ENCODE measurements at places on chromosomes 12 and 14. TPM values are rescaled to one million over a fixed set of nuclear protein-coding genes. Genes with fewer than 3 reads are reported as not detected.
A peak's percentile ranks its signal among the peaks of the same experiment; 100 is the strongest.

DNA sequence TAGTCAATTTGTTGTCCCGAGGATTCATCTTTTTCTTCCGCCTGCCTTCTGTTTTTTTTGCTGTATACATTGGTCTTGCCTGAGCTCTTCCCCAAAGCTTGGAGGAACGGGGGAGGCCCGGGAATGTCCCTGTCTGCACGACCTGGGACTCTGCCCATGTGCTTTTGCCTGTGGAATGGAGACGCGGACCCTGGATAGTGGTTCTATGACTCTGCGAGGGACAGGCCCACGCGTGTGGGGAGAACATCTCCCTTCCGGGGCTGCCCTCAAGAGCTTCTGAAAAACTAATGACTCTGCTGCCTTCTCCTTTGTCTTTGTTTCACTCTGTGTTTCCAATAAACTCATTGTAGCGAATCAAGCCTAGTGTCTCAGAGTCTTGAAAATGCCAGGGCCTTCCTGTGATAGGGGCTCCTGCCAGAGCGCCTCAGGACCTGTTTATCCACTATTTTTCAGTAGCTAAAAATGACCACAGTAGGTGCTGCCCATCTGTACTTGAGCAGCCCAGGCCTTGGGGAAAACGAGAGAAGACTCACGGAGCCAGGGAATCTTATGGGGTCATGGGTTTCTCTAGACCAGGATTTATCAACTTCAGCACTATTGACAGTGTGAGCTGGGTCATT lies 12.3 kb downstream of the KRT83 start:
- DNase-seq = no peak

GRCh38 chr12:89490922-89491321 lies 33.7 kb downstream of the GALNT4 start:
- no peak for DNase-seq

DNA sequence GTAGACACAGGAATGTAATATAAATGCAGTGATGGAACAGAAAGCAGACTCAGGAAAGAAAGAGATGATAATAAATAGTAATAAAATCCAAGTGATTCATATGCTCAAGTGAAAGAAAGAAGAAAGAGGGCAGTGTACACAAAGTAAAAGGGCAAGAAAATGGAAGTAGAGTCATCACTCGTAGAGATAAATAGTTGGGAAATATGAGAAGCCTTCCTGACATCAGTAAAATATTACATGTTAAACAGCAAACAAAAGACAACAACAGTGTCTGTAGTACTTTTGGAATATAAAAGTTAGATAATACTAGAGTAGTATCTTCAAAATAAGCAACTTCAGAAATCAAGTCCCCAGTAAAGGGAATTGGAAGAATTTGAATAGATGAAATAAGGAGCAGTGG lies 412.3 kb downstream of the RAD51B start:
- no peak for DNase-seq

DNA sequence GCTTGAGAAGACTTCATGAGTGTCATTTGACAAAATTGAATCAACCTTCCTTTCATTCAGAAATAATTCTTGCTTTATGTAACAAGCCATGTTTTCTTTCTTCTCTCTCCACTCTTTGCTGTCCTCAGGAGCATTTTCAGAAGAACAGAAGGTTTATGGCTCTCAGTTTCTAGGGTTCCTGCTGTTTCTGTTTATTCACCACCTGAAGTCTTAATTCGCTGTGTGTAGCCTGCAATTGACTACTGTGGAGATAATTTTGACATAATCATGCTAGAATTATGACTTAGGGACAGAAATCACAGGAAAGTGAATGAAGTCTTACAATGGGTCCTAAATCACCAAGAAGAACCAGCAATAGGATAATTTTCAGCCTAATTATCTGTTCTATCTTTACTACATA lies 7.2 kb upstream of the PLEKHG7 start:
- no peak for DNase-seq

- no peak for DNase-seq
Measured at GRCh38 chr14:35858521-35859209, 32.5 kb downstream of the BRMS1L start.

GRCh38 chr14:51168215-51168613 lies 71.8 kb upstream of the TMX1 start:
- no peak for DNase-seq

GRCh38 chr12:95994476-95994875 lies 1.7 kb downstream of the HAL start:
- DNase-seq = no peak

GRCh38 chr14:26917086-26917485 lies 319.3 kb upstream of the NOVA1 start:
- DNase-seq = no peak

DNA sequence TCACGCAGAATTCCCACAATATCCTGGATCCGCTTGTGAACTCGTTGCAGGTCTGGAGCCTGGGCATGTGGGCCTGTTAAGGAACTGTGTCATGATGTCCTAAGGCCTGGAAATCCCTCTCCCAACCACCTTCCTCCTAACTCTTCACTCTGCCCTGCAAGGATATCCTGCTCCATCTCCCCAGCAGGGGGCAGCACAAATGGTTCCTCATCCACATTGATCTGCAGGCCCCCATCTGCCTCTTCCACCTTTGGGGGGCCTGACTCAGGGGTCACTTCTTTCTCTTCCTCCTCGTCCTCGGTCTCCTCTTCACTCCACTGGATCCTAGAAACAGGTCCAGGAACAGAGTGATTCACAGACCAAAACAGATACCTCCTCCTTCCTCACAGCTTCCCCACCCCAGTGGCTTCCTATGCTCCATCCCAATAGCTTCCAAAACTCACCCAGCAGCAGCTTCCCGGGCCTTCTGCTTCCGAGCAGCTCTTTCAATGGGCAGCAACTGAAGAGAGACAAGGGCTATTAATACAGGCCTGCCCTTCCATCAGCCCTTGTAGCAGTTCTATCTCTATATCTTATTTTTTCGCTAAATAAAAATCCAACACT lies 4.5 kb downstream of the NOP2 start:
- DNase-seq = peak; percentile 65

- peak; percentile 29 for DNase-seq
Measured at GRCh38 chr12:32548691-32549281, 130.3 kb upstream of the DNM1L start.

GRCh38 chr12:62647586-62647985 lies 181.0 kb downstream of the MON2 start:
- peak; percentile 68 for DNase-seq

DNA sequence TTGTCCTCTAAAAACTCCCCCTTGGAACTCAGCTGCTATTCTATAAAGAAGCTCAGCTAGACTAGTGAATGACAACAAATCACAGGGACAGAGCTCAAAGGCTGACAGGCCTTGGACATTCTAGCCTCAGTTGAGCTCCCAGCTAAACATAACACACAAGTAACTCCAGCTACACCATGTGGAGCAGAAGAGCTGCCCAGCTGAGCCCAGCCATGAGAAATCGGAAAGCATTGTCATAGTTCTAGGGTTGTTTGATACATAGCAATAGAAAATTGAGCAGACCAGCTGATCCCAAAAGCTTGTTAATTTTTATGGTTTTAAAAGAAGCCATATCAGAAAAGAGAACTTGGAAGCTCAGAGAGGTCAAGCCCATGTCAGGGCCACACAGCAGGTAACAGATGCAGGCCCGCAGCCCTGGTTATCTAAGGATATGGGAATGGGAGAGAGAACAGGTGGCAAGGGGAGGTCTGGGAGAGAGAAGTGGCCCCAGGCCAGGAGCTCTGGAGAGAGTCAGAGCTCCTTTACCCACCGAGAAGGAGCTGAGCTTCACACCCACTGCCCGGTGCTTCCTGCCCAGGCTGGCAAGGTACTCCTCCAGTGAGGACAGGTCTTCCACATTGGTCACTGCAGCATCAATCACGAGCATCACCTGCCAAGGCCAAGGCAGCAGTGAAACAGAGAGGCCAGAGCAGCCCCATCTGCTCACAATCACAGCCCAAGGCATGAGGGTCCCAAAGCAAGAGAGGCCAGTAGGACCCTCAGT lies 2.9 kb downstream of the NGB start:
- DNase-seq = no peak

DNA sequence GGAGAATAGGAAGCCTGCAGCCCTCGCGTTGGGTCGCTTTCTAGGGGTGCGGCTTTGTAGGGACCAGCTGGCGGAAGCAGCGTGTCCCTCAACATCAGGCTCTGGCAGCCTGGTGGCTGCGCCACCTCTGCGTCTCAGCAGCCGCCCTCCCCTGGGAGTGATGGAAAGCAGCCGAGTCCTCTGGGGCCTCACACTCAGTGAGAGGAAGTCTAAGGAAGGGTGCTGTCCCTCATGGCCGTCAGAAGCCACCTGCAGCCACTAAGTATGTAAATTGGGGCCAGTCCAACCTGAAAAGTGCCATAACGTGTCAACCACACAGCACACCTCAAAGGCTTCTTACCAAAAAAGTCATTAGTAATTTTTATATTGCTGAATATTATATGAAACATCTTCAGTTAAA lies 80.3 kb downstream of the WDR20 start:
- DNase-seq = no peak

GRCh38 chr12:19260135-19260534 lies 130.6 kb downstream of the PLEKHA5 start:
- DNase-seq = no peak

DNA sequence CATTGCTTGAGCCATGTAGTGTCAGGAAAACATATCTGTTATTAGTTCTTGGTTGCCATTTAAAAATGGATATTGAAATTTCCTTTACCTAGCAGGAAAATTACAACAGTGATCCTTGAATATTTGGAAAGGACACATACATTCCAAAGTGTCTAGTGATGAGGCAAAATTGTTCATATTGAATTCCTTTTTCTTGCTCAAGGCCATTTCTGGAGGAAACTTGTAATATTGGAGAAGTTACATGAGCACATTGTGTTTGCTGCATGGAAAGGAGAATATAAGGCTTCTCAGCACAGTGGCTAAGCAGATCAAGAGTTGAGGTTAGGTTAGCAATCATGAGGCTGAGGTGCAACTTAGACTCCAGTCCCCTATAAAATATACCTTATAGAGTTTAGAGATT lies 121.9 kb downstream of the PDE3A start:
- no peak for DNase-seq

DNA sequence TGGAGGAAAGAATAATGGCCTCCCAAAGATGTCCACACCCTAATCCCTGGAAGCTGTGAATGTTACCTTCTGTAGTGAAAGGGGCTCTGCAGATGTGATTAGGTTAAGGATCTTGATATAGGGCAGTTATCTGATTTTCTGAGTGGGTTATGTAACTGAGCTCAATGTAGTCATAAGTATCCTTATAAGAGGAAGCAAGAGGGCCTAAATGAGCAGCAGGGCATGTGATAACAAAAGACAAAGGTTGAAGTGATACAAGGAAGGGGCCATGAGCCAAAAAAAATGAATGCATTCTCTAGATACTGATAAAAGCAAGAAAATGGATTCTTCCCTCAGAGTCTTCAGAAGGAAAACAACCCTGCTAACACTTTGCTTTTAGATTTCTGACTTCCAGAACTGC lies 78.8 kb downstream of the OSBPL8 start:
- DNase-seq = no peak

- no peak for DNase-seq
Measured at GRCh38 chr12:2583642-2584401, 210.9 kb upstream of the FKBP4 start.

DNA sequence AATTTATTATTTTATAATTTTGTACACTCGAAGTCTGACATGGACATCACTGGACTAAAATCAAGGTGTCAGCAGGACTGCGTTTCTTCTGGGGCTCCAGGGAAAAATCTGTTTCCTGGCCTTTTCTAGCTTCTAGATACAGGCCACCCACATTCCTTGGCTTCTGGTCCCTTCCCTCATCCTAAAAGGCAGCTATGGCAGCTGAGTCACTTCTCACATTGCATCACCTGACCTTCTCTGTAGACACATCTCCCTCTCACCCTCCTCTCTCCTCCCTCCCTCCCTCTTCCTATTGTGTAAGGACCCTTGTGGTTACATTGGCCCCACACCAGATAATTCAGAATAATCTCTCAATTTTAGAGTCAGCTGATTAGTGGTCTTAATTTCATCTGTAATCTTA lies 92.4 kb downstream of the RPS6KA5 start:
- DNase-seq = no peak

GRCh38 chr12:47819138-47819895 lies 386 bp downstream of the HDAC7 start:
- peak; percentile 79 for DNase-seq

GRCh38 chr12:57719777-57720605 lies 18.6 kb downstream of the AGAP2 start:
- DNase-seq = no peak

DNA sequence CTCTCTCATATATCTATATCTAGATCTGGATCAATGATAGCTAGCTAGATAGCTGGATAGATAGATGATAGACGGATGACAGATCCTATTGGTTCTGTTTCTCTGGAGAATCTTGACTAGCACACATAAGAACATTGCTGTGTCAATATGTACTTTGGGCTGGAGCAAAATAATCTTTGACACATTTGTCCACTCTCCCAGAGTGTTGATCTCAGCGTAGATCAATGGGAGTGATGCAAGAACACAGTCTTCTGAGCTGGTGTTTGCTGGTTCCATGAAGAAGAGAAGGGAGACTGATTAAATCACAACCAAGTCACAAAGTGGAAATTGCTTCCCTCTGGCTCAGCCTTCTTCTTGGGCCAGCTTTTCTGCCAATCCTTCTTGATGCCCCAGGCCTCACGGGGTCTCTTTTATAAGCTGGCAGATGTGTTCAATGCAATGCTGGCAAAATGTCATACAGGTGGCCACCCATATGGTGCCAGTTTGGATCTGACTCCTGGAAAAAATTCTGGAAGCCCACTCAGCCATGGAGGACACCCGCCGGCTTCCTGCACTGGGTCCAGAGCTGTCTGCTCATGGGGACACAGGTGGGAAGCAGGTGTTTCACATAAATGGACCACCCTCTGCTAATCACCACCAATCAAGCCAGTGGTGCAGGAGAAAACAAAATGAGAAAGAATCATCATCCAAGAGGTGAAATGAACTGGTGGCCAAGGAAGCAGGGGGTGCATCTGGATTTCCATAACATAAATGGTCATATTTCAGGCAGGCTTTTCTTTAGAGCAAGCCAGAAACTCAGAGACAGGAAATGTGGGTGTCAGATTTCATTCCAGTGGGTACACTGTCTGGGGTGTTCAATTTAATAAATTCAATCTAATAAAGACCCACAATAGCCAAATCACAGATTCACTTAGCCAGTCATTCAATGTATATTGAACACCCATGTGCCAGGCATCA lies 310.3 kb downstream of the DPF3 start:
- DNase-seq = no peak

DNA sequence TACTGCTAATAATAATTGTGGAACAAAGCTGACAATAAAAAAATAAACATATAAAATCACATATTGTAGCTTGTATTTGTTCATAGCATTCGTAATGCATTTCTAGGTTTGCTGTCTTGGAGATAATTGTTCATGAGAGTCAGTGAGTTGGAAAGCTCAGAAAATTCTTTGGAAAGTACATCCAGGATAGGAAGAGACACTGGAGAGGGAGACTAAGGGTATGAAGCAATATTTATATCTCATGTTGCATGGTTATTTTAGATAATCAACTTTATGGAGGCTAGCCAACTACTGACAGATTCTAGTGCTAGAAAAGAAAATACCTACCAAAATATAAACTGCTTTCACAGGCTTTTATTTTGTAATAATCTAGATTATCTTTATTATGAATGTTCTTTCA lies 1095.2 kb downstream of the FSCB start:
- no peak for DNase-seq

GRCh38 chr12:115528466-115528865 lies 749.0 kb downstream of the MED13L start:
- DNase-seq = no peak

GRCh38 chr14:32134448-32135097 lies 57.5 kb downstream of the ARHGAP5 start:
- no peak for DNase-seq

The TMTC2 gene
- total RNA-seq = 3.3 TPM

The SPTLC2 gene
- 16.1 TPM for total RNA-seq

The BCL2L14 gene
- not detected for total RNA-seq

The MBIP gene
- 12.6 TPM for total RNA-seq

The PIWIL1 gene
- not detected for total RNA-seq

The KRT77 gene
- total RNA-seq = not detected

The EML1 gene
- total RNA-seq = 23.7 TPM

The PRB4 gene
- total RNA-seq = not detected

All from left cardiac atrium (tissue), 4 donors.